Neuronal stem cell (in vitro differentiated cells): ENCODE measurements at places on chromosomes 5 and 9.

DNA sequence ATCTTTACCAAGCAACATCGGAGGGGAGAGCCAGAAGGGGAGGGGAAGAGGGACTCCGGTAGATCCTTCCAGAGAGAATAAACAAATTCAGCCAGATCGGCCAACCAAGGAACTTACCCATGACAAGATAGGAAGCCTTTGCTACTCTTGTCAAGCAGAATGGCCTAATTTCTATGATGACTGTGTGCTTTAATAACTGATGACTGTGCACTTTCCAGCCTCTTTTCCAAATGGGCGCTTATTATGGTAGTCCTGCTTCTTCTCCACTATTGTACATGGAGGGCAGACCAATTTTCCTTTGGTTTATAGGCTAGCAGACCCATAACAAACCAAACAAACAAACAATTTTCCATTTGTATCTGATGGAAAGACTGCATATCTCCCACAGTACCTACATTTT lies 163.8 kb upstream of the RFX3 start:
- no peak for DNase-seq

DNA sequence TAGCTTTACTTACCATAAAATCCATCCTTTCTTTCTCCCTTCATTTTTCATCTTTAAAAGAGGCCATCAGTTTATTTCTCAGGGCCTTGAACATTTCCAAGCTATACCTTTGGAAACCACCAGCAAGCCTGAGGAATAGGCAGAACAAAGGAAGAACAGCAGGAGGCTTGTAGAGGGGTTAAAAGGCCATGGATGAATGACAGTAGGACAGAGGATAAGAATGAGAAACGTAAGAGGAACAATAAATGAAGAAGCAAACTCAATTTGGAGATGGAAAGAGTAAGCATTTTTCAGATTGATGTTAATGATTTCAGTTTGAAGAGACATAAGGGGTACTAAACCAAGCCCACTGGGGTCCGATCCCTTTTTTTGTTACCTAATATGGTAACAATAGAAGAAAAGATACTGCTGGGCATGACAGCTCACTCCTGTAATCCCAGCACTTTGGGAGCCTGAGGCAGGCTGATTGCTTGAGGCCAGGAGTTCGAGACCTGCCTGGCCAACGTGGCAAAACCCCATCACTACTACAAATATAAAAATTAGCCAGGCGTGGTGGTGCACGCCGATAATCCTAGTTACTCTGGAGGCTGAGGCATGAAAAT lies 106.6 kb upstream of the NMUR2 start:
- peak; percentile 63 for DNase-seq

DNA sequence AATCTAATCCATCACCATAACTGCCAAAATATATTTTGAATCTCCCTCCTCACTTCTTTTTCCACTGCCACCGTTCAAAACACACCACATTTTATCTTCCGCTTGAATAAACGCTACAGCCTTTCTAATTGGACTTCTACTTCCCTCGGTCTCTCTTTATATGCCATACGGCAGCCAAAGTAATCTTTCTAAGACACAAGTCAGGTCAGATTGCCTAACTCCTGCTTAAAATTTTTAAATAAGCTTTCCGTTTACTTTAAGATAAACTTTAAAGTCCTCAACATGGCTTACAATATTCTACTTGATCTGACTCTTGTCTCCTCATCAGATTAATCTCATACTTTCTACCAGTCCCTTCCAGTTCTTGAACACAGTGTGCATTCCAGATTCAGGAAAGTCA lies 9.7 kb downstream of the AFF4 start:
- DNase-seq, result no peak

- DNase-seq, result no peak
Measured at GRCh38 chr5:36641431-36641830, 35.0 kb downstream of the SLC1A3 start.

- DNase-seq, result peak; percentile 15
Measured at GRCh38 chr5:43661102-43661501, 58.1 kb downstream of the NNT start.

DNA sequence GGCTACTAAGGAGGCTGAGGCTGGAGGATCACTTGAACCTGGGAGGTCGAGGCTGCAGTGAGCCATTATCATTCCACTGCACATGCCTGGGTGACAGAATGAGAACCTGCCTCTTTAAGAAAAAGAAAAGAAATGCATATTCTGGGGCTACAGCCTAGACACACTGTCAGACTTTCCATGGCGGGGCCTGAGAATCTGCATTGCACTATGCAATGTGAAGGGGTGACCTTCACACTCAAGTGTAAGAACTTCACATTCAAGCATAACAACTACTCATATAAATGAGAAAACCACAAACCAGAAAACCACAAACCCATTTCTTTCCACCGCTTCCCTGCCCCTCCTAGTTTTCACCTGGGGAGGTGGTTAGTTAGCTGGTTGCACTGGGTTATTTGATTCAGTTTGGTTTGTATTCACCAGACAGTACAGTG lies 18.0 kb upstream of the FBP2 start:
- no peak for DNase-seq

DNA sequence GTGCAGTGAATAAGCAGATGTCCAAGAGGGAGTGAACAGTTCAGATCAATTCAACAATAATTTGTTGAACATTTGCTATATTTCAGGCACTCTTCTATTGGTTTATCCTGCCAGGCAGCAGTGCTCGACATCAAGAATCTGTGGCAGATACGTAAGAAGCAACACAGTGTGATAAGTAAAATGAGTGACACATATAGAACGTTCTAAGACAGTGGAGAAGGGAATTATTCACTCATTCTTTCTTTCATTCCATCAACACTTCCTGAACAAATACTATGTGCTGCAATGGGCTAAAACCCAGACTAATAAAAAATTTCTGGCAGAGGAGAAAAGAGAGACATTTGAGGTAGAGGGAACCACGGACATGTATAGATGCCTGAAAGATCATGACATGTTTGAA lies 89.9 kb upstream of the GLIS3 start:
- no peak for DNase-seq
